ENCODE measurements at places on chromosomes 1 and 21. TPM values are rescaled to one million over a fixed set of nuclear protein-coding genes. Genes with fewer than 3 reads are reported as not detected.

DNA sequence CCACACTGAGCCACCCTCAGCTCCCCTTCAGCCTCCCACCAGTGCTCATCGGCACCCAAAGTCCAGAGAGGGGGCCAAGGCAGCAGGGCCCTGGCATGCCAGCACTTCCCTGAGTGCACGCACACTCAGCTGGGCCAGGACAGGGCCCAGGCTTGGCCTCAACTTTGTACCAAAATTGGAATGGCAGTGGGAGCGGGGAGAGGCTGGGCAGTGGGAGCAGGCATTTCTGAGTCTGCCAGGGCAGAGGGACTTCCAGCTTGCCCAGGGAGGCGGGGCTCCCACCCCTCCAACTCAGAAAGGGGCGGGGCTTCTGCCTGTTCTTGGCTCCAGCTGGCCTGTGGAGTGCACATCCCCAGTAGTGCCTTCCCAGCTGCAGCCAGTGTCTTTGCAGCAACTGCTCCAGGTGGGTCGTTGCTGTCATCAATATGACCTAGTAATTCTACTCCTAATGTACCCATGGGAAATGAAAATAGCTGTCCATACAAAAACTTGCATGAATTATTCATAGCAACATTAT lies 10.3 kb upstream of the SNX7 start:
- H3K4me3 ChIP-seq = no peak overlapping the region
- H3K36me3 ChIP-seq = no peaks in the 10 kb centered on the region
- no peaks in the 10 kb centered on the region for H3K27me3 ChIP-seq
- no peak for DNase-seq
- no peak overlapping the region for H3K27ac ChIP-seq

DNA sequence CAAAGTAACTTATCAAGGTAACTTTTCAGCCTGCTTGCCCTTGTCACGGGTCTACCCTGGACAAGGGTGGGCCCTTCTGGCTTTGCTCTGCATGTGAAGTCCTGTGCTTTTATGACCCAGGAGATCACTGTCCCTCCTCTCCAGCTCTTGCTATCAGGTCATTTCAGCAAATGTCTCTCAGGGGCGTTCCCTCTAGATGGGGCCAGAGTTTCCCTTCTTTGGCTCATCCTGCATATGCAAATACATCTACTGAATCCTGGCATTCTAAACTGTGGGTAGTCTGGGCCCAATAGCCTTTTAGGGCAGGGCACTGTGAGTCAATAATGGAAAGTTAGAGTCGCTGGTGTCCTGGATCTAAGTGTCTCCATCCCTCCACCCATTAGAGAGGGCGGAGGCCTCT lies 366.9 kb upstream of the USP24 start:
- H3K4me3 ChIP-seq = no peak overlapping the region
- H3K27ac ChIP-seq = no peak overlapping the region
- no peak for DNase-seq
- H3K27me3 ChIP-seq = peaks cover 3% of the 10 kb centered on the region
- no peaks in the 10 kb centered on the region for H3K36me3 ChIP-seq

GRCh38 chr1:212261361-212261929 lies 23.8 kb upstream of the PPP2R5A start:
- H3K27ac ChIP-seq = no peak overlapping the region
- H3K27me3 ChIP-seq = no peaks in the 10 kb centered on the region
- H3K4me1 ChIP-seq = peaks cover 15% of the 10 kb centered on the region
- no peak for DNase-seq

DNA sequence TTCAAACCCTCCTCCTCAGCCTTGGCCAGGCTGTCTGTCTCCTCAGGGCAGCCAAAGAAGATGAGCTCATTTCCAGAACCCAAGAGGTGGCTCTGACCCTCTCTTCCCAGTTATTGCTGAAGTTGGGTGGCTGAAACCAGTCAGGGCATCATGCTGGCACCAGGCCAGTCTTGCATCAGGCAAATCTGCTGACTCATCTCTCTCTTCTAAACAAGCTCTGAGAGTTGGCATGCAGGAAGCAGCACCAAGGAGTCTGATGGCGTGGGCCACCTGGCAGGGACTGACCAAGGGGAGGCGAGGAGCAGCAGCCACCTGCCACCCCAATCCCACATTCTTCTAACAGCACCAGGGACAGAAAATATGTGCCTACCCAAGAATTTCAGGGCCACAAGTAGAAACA lies 104.8 kb upstream of the ATP1A1 start:
- peaks cover 6% of the 10 kb centered on the region for H3K4me1 ChIP-seq
- no peak overlapping the region for H3K4me3 ChIP-seq
- no peaks in the 10 kb centered on the region for H3K36me3 ChIP-seq
- no peak overlapping the region for H3K27ac ChIP-seq
- DNase-seq = peak; percentile 13

DNA sequence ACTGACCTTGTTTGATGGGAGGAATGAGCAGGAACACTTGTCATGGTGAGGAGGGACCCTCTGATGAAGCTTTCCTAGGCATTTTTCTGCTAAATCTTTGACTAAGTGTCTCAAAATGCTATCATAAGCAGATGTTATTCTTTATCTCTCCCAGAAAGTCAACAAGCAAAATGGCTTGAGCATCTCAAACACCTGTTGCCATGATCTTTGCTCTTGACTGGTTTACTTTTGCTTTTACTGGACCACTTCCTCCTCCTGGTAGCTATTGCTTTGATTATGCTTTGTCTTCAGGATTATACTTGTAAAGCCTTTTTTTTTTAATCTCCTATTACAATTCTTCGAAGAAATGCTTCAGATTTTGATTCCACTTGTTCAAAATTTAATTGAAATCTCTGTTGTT lies 157.4 kb downstream of the GPR52 start:
- no peaks in the 10 kb centered on the region for H3K27me3 ChIP-seq
- no peak overlapping the region for H3K27ac ChIP-seq
- no peak overlapping the region for H3K4me3 ChIP-seq
- H3K4me1 ChIP-seq = no peaks in the 10 kb centered on the region
- no peak for DNase-seq

DNA sequence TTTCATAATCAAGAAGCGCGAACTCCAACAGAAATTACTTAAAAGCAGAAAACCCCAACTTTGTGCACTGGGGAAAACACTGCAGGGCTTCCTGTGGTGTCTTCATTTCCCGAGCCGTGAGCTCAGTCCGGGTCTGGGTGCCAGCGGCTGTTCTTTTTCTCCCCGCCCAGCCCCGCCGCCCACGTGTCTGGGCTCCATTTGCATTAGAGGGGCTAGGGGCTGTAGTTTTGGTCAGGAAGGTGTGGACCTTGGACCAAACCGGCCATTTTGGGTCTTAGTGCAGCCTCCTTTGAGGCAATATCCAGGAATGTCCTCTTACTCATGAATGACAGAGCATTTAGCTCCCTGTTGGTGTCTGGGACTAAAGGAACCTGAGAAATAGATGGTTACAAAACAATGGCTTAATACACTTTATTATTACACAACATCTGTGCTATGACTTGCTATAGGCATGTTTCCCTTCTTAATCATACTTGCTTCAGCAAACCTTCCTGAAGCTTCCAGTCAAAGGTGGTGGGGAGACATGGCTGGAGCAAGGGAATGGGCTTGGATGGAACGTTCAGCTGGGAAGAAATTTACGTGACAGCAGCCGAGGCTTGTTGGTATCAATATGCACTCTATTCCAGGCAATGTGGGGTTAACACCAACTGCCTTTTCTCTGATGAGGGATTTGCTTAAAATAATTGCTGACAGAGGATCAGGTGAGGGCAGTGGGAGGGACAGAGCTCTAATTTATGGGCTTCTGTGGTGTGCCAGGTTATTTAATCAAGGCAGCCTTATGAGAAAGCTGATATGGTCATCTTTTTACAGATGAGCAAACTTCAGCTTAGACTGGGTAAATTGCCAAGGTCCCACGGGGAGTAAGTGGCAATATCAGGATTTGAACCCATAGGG lies 1.1 kb downstream of the AGTRAP start:
- H3K4me3 ChIP-seq = peak overlapping the region; percentile 99
- H3K27ac ChIP-seq = peak overlapping the region; percentile 75
- DNase-seq = peak; percentile 33
- no peaks in the 10 kb centered on the region for H3K36me3 ChIP-seq
- H3K27me3 ChIP-seq = no peaks in the 10 kb centered on the region

Gene WDR47
- 18.7 TPM for total RNA-seq

Gene NCF2
- total RNA-seq = 2.9 TPM

GRCh38 chr1:44985747-44986359 lies 542 bp downstream of the EIF2B3 start:
- DNase-seq = no peak
- H3K4me1 ChIP-seq = peaks cover 20% of the 10 kb centered on the region
- peaks cover 3% of the 10 kb centered on the region for H3K36me3 ChIP-seq
- no peaks in the 10 kb centered on the region for H3K27me3 ChIP-seq

Measured in CD4-positive, alpha-beta T cell (primary cell).